ENCODE measurements at places on chromosomes 1 and 21. TPM values are rescaled to one million over a fixed set of nuclear protein-coding genes. Genes with fewer than 3 reads are reported as not detected.
A peak's percentile ranks its signal among the peaks of the same experiment; 100 is the strongest.

DNA sequence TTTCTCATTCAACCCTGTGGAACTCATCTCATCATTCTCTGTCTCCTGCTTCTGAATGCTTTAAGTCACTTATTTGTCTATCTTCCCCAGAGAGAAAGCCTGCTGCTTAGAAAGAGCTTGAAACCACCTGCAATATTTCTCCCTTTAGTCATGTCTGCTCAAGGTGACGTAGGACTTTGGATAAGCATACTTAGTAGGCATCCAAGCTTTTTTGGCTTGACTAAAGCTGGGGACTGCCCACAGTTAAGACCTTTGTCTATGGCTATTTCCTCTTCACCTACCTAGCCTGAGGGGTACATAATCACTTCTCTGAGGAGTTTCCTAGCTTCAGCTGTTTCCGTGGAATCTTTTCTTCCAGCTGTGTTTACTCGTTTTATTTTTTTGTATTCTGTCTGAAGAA is 665.8 kb upstream of the CAMK1G start:
- no peaks in the 10 kb centered on the region for H3K27me3 ChIP-seq
- H3K4me1 ChIP-seq, result 0 out of 2 replicates have a peak, but pooled peaks cover 7% of the 10 kb centered on the region
- H3K27ac ChIP-seq, result no peak overlapping the region
- H3K36me3 ChIP-seq, result no peaks in the 10 kb centered on the region
- no peak for DNase-seq

GRCh38 chr21:36487641-36488307 is 7.9 kb upstream of the CLDN14 start:
- H3K36me3 ChIP-seq, result no peaks in the 10 kb centered on the region
- peak; percentile 17 for DNase-seq

GRCh38 chr21:16022921-16023320 is 293.1 kb downstream of the USP25 start:
- no peak for DNase-seq
- no peaks in the 10 kb centered on the region for H3K27me3 ChIP-seq
- no peak overlapping the region for H3K4me3 ChIP-seq

DNA sequence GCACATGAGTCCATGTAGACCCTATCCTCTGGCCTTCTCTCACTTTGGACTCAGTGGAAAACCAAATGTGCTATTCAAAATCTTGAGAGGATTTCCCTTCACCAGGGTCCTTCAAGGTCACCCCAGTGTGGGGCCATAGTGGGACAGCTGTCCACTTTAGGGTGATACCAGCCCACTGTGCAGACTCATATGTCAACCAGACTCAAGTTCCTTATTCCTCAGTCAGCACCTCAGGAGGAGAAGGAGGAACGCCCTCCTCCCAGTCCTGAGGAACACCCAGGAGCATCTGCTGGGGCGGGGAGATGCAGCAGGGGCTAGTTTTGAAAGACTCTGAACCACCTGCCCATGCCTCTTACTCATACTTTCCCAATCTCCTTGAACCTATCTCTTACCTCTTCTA is 340.9 kb downstream of the MATN1 start:
- H3K27ac ChIP-seq, result no peak overlapping the region
- no peaks in the 10 kb centered on the region for H3K36me3 ChIP-seq
- peaks cover 19% of the 10 kb centered on the region for H3K4me1 ChIP-seq
- H3K4me3 ChIP-seq, result no peak overlapping the region
- DNase-seq, result no peak
- H3K27me3 ChIP-seq, result no peaks in the 10 kb centered on the region

DNA sequence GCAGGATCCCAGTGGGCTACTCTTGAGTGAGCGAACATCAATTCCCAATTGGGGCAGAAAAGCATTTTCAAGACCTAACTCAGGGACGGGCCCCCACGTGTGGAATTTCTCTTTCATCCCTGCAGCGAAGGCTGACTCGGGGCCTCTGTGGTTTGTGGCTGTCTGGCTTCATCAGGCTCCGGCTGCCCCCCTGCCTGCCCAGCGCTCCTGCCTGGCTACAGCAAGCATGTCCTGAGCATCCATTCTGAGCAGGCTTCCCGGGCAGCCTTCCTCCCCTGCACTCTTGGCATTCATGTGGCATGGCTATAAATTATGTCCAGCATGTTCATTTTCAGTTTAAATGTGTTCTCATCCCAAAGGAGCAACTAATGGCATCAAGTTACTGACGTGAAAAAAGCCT is 588.1 kb downstream of the KIF26B start:
- no peaks in the 10 kb centered on the region for H3K4me1 ChIP-seq
- no peak overlapping the region for H3K27ac ChIP-seq
- H3K36me3 ChIP-seq, result no peaks in the 10 kb centered on the region
- no peaks in the 10 kb centered on the region for H3K27me3 ChIP-seq

GRCh38 chr21:32732544-32732943 is 4.7 kb upstream of the SYNJ1 start:
- H3K4me3 ChIP-seq, result no peak overlapping the region
- peaks cover 19% of the 10 kb centered on the region for H3K36me3 ChIP-seq
- DNase-seq, result no peak
- H3K4me1 ChIP-seq, result no peaks in the 10 kb centered on the region
- no peaks in the 10 kb centered on the region for H3K27me3 ChIP-seq

- DNase-seq, result no peak
- no peak overlapping the region for H3K27ac ChIP-seq
- no peaks in the 10 kb centered on the region for H3K36me3 ChIP-seq
- H3K4me1 ChIP-seq, result peaks cover 40% of the 10 kb centered on the region
Measured at GRCh38 chr1:85198864-85199263, 2.0 kb downstream of the SYDE2 start.

DNA sequence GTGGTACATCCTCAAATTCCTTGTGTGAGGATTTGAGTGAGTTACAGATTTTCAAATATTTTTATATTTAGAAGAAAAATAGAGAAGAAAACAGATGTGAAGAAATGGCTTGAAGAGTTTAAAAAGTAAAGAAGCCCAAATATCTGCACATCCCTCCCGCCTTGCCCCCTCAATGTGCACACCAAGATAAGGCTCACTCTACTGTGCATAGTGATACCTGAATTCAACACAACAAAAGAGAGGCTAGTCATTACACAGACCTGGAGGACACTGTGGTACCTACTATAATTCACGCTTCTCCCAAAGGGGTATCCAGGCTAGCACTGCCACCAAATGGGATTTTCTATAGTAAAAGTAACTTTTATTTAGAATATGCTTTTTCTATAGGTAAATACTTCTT is 44.0 kb upstream of the SYT2 start:
- no peak overlapping the region for H3K4me3 ChIP-seq
- peaks cover 96% of the 10 kb centered on the region for H3K36me3 ChIP-seq
- H3K27ac ChIP-seq, result no peak overlapping the region
- H3K27me3 ChIP-seq, result no peaks in the 10 kb centered on the region

DNA sequence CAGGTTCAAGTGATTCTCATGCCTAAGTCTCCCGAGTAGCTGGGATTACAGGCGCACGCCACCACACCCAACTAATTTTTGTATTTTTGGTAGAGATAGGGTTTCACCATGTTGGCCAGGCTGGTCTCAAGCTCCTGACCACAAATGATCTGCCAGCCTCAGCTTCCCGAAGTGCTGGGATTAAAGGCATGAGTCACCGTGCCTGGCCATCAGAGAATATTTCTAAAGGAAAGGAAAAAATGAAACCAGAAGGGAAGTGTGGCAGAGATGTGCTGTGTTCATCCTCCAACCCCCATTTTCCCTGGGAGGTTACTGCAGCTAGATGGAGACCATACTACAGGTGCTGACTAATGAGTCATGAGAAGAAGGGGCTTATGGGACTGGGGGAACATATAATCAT is 964.1 kb downstream of the TTLL7 start:
- H3K27ac ChIP-seq, result no peak overlapping the region
- H3K36me3 ChIP-seq, result no peaks in the 10 kb centered on the region
- H3K4me3 ChIP-seq, result no peak overlapping the region
- peak; percentile 20 for DNase-seq

- H3K4me1 ChIP-seq, result no peaks in the 10 kb centered on the region
- H3K36me3 ChIP-seq, result no peaks in the 10 kb centered on the region
- H3K27ac ChIP-seq, result no peak overlapping the region
Measured at GRCh38 chr1:3030663-3031381, 9.6 kb downstream of the ACTRT2 start.

GRCh38 chr1:31234123-31234708 is 5.5 kb downstream of the NKAIN1 start:
- no peak overlapping the region for H3K4me3 ChIP-seq
- H3K36me3 ChIP-seq, result no peaks in the 10 kb centered on the region
- H3K27ac ChIP-seq, result no peak overlapping the region
- peaks cover 48% of the 10 kb centered on the region for H3K27me3 ChIP-seq

- no peaks in the 10 kb centered on the region for H3K27me3 ChIP-seq
- H3K27ac ChIP-seq, result peak overlapping the region; percentile 28
- peaks cover 17% of the 10 kb centered on the region for H3K4me1 ChIP-seq
Measured at GRCh38 chr1:89659322-89660081, 26.6 kb downstream of the LRRC8C start.

DNA sequence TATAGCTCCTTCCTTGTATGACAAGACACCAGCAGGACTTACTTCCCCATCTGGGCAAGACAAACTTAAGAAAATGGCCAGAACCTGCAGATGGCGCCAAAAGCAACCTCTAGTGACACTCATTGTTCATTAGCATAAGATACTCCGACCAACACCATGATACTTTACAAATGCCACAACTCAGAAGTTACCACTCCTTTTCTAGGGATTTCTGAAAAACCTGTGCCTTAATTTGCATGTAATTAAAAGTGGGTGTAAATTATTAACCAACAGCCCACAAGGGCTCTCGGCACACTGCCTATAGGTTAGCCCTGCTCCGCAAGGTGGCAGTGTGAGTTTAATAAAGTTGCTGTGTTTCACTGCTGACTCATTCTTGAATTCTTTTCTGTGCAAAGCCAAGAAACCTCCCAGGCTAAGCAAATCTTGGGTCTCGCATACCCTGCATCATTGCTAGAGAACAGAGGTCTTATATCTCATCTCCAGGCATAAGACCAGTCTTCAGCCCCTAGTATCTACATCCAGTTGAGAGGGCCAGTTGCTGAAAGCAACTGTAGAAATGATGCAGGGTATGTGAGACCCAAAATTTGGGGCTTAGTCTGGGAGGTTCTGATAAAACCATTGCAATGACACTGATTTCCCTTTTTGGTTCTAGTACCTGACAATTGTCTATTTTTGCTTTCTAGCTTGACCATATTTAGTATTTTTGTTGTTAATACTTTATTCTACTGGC is 86.4 kb downstream of the FAF1 start:
- H3K4me1 ChIP-seq, result no peaks in the 10 kb centered on the region
- no peak overlapping the region for H3K4me3 ChIP-seq
- peak; percentile 38 for DNase-seq
- no peaks in the 10 kb centered on the region for H3K36me3 ChIP-seq
- no peaks in the 10 kb centered on the region for H3K27me3 ChIP-seq

- 0 out of 2 replicates have a peak, but pooled peaks cover 6% of the 10 kb centered on the region for H3K27me3 ChIP-seq
- H3K36me3 ChIP-seq, result no peaks in the 10 kb centered on the region
- no peak overlapping the region for H3K27ac ChIP-seq
- H3K4me1 ChIP-seq, result peaks cover 15% of the 10 kb centered on the region
- H3K4me3 ChIP-seq, result peak overlapping the region; percentile 80
Measured at GRCh38 chr1:210233495-210234328, 1.1 kb downstream of the SERTAD4 start.

GRCh38 chr1:248906009-248906752 is at the start of gene PGBD2:
Gene PGBD2 (plus strand): TSS chr1:248906235. CDS start chr1:248913863, 7,628 bp downstream.
- peak; percentile 96 for DNase-seq
- peaks cover 7% of the 10 kb centered on the region for H3K4me1 ChIP-seq
- peak within 1 kb of the TSS; percentile 99 for H3K4me3 ChIP-seq
- H3K27ac ChIP-seq, result peak within 1 kb of the TSS; percentile 89
- H3K36me3 ChIP-seq, result no peaks in the 10 kb centered on the region

DNA sequence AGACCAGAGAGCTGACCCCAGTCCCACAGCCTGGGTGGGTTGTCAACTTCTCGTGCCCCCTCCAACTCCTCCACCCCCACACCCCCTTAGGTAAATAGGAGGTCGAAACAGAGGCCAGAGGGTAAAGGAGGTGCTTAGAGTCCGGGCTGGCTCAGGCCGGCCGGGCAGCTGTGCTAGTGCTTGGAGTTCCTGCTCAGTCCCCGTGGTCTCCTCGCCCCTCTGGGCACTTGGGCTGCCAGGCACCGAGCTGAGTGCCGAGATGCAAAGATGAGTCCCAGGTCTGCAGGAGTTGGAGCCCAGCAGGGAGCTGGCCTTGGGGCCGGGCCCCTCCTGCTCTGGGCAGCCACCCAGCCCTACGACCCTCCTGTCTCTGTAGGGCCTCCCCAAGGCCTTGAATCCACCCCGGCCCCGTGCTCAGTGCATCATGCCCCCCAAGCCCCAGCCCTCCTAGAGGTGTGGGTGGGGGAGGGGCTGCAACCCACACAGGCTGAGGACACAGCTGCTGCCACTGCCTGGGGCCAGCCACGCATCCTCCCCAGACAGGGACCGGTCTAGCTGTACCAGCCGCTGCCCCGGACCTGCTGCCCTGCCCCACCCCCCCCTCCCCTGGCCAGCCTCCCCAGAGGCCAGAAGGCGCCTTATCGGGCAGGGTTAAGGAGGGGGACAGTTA is 1.9 kb downstream of the SMIM1 start:
- H3K27me3 ChIP-seq, result 0 out of 2 replicates have a peak, but pooled peaks cover 3% of the 10 kb centered on the region
- DNase-seq, result no peak
- no peaks in the 10 kb centered on the region for H3K36me3 ChIP-seq
- H3K27ac ChIP-seq, result no peak overlapping the region
- no peaks in the 10 kb centered on the region for H3K4me1 ChIP-seq
- H3K4me3 ChIP-seq, result no peak overlapping the region

DNA sequence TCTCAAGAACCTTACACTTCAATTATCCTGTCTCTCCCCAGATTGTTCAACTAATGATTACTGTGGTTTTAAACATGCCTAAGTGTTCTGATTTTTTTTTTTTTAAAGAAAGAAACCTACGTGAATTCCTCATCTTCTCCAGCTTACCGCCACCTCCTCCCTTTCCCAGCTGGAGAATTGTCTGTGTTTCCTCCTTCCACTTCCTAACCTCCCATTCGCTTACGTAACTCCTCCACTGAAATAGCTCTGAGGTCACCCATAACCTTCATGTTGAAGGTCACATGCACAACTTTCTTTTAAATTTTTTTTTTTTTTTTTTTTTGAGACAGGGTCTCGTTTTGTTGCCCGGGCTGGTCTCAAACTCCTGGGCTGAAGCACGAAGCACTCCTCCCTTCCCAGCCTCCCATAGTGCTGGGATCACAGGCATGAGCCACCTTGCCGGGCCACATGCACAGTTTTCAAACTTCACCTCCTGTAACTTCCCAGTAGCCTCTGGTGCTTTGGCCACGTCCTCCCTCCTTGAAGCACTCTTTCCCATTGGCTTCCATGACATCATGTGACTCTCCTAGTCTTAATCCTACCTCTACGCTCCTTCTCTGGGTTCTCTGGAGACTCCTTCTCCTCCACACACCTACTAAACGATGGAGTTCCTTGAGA is 9.8 kb upstream of the CAPZB start:
- H3K27me3 ChIP-seq, result no peaks in the 10 kb centered on the region
- H3K4me1 ChIP-seq, result no peaks in the 10 kb centered on the region
- no peak overlapping the region for H3K27ac ChIP-seq
- no peak overlapping the region for H3K4me3 ChIP-seq

The RAB13 gene
- total RNA-seq, result 33.1 TPM

The OR2G6 gene
- not detected for total RNA-seq

The SLC2A5 gene
- not detected for total RNA-seq

The CD1D gene
- total RNA-seq, result not detected

The ITSN1 gene
- 35.5 TPM for total RNA-seq

The TMEM61 gene
- total RNA-seq, result not detected

The FALEC gene
- not detected for total RNA-seq
